ENCODE measurements at places on chromosomes 4 and X.
A peak's percentile ranks its signal among the peaks of the same experiment; 100 is the strongest.

- DNase-seq, result no peak
These were observed 193.7 kb upstream of the SPANXN4 start for GRCh38 chrX:142831961-142832530.

GRCh38 chr4:8541981-8542715 is 38.0 kb upstream of the GPR78 start:
- no peak for DNase-seq

DNA sequence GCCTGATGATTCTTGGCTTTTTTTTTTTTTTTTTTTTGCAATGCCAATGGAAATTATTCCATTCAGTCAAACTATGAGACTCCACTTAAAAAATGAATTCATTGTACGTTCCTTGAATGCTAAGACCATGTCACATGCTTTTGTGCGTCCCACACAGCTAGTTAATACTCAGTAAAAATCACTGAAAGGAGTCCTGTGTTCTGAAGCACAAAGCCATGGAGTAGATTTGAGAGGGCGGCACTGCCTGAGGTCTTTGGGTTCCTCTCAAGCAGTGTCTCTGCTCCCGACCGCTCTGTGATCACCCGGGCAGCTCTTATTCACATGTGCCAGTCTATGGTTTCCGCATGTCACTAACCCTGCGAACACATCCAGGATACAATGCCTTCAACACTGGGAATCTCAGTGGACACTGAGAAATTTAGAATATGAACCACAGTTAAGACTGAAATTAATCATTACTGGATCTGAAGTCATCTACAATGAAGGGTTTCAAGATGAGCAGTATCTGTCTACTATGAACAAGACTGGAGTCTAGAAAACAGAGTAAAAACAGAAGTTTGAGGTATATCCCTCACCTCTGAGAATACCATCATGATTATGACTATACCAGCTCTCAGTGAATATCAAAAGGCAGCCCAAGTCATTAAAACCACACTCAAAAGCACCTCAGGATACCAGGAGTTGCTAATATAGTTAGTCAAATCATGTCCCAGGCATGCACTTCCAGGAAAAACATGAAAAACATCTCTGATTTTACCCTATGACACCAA is 193.0 kb downstream of the MGST2 start:
- no peak for DNase-seq

GRCh38 chr4:103091601-103092223 is 7.9 kb downstream of the BDH2 start:
- no peak for DNase-seq

DNA sequence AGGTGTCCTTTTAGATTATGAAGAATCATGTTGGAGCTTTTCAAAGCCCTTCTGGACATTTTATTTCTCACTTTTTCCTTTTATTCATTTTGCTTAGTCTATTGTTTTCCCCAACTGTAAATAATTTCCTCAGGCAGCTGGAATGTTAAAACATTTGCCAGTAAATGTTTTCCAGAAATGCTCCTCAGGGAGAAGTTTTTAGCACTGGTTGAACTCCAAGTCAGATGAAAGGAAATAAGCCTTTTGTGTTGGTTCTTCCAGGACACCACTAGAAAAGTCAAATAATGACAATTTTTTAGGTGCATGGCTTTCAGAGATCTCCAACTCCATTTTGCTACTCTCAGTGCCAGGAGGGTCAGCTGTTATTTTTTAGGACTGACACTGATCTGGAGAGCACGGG is 127.9 kb downstream of the IL13RA2 start:
- DNase-seq, result no peak

- no peak for DNase-seq
These were observed 15.1 kb upstream of the CAMK2D start for GRCh38 chr4:113776679-113777078.

DNA sequence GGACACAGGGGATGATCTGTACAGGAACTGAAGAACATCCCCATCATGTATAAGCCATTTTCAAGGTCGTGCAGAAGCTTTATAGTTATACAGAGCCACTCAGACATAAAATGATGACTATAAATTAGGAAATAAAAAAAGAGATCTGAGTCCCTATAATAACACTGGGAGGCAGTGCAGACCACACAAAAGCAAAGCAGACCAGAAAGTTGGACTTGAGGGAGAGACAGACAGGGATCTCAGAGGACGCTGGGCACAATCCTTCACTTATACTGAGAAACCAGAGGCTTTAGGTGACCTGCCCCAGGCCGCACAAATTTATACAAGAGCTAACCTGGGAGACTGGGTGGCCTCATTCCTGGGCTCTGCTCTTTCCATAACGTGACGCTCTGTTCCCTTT is 70.5 kb downstream of the HADH start:
- DNase-seq, result no peak

GRCh38 chr4:111984169-111984819 is 161.0 kb upstream of the FAM241A start:
- no peak for DNase-seq

- no peak for DNase-seq
These were observed 1135.7 kb upstream of the AGA start for GRCh38 chr4:178577933-178578332.

- DNase-seq, result no peak
These were observed 341 bp upstream of the PRPS2 start for GRCh38 chrX:12790885-12791256.

DNA sequence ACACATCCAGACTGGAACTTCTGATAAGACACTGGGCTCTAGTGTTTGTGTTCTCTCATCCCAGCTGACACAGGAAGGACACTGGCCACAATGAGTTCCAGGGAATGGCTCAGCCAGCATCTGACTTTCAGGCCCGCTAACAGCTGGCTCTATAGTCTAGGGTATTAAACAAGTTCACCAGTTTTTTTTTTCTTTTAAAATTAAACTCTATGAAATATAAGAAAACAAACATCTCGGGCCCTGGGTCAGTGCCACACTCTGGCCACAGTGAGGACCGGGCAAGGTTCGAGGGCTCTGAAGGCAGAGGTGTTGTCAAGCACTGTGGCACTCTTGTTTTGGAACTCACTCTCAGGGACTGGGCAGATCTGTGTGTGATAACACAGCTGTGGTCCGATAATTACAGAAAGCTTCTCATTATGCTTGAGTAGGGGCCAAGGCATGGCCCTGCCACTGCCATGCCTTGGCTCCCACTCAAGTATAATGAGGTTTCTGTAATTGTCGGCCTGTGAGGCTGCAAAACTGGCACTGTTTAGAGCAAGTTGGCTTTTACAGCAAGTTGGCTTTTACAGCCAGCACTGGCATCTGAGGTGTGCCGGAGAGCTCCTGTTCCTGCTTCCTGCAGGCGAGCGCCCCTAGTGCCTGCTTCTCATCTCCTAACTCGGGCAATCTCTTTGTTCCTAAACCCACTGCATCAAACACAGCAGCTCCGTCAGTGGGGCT is 62.8 kb downstream of the PPP1R2C start:
- no peak for DNase-seq

DNA sequence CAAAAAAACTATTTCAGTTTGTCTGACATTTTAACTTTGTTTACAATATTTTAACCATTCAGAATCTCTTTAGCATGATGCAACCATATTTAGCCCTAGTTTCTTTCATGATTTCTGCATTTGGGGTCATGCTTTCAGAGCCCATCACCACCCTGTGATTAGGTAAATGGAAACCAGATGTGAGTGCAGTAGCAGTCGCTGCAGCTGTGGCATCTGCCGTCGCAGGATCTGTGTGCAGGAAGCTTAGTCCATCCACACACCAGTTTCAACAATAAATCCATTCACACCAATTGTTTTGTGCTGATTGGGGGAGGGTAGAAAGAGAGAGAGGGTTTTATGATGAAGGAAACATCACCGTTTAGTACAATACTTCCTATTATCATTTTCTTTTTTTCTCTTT is 130.5 kb downstream of the CPEB2 start:
- peak; percentile 22 for DNase-seq

DNA sequence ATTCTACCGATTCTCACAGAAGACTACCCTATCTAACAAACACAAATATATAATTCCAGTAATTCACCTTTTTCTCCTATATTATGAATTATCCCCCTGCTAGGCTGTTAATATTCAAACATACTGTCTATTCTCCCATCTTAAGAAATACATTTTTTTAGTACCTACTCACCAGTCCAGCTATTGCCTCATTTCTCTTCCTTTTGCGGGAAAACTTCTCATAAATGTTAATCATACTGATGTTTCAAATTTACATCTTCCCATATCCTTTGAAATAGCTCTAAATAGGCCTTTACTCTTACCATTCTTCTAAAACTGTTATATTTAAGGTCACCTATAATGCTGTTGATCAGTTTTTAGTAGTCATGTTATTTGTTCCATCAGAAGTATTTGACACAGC is 759.1 kb upstream of the SLIT2 start:
- DNase-seq, result no peak

- no peak for DNase-seq
These were observed 1.8 kb downstream of the ATP11C start for GRCh38 chrX:139930916-139931645.

DNA sequence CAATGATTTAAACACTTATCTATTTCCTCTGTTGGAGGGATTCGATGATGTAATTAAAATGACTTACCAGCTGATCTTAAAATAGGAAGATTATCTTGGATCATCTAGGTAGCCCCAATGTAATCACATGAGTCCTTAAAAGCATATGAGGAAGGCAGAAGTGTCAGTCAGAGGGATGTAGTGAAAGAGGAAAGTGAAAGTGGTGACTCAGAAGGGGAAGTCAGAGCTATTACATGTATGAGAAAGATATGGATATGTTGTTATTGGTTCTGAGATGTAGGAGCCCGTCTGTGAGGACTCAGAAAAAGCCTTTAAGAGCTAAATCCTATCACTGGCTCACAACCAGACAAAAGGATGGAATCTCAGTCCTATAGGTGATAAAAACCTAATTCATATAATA is 456.4 kb downstream of the DACH2 start:
- DNase-seq, result no peak

Measured in HFF-Myc (cell line).